ENCODE measurements at places on chromosomes 12 and 14.

DNA sequence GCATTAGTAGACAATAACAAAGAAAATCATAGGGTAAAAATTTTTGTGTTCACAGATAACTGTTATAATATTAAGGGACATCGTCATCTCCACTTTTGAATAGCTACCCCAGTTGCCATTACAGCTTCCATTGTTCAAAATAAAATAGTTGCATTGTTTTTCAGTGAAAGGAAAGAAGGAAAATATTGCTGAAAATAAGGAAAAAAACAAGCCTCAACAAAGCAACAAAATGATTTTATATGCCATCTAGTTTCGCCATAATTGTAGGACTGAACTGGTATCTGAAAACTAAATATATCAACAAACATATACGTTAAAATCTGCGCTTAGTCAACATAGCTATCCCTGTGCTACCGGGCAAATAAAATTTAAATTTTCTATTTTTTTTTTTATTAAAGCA, 3.3 kb downstream of the CDK17 start:
- DNase-seq = no peak

GRCh38 chr12:124756760-124757159, 106.9 kb downstream of the SCARB1 start:
- no peak for DNase-seq

GRCh38 chr12:101648195-101648594, 49.2 kb upstream of the CHPT1 start:
- no peak for DNase-seq

- no peak for DNase-seq
These were observed 3.9 kb downstream of the SLCO1A2 start for GRCh38 chr12:21330682-21331253.

GRCh38 chr14:35898217-35898775, 72.2 kb downstream of the BRMS1L start:
- no peak for DNase-seq

- DNase-seq = no peak
These were observed 1137.1 kb downstream of the FSCB start for GRCh38 chr14:43369710-43370564.

DNA sequence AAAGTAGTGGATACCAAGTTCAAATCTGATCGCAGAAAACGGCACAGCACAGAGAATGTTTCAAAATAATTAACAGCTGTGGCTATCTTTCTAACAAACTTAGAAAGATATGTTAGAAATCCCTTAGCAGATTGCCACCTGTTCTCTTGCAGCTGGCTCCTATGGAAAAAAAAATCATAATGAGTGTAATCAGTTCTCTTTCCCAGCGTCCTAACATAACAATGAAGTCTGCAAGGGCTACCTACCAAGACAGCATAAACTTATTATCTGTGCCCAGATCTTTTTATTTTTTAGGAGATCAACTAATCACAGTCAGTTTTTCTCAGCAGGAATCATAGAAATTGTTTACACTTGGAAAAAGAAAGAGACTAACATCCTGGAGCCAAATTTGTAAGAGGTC, 358.6 kb upstream of the FOXG1 start:
- no peak for DNase-seq

DNA sequence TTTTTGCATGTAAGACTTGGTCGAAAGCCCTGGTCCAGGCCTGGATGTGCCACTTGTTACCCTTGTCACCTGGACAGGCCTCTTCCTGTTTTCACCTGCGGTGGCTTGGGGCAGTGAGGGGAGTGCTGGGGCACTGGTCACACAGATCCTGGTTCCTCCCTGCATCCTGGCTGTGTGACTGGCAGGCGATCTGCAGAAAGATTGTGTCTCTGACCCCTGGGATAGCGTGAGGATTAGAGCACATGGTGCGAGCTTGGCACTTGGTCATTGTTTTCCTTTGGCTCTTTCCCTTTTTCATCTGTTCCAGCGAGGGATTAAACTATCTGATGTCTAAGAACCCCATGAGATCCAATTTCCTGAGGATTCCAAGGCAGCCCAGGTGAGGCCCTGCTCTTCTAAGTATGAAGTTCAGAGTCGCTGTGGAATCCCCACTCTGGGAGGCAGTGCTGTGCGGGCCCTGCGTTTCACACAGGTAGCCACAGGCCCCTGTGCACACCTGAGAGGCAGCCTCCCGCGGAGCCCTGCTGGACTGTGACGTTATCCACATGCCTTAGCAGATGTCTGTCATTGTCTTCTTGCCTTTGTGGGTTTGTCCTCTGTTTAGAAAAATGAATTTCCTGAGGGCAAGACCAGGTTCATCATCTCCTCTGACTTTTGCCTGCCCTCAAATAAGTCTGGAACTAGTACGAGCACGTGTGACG, 288.4 kb downstream of the CACNA1C start:
- no peak for DNase-seq

- DNase-seq = peak; percentile 73
These were observed 8.5 kb downstream of the KLHL33 start for GRCh38 chr14:20427231-20428009.

- peak; percentile 21 for DNase-seq
These were observed 80.5 kb downstream of the BCL11B start for GRCh38 chr14:99191395-99192027.

DNA sequence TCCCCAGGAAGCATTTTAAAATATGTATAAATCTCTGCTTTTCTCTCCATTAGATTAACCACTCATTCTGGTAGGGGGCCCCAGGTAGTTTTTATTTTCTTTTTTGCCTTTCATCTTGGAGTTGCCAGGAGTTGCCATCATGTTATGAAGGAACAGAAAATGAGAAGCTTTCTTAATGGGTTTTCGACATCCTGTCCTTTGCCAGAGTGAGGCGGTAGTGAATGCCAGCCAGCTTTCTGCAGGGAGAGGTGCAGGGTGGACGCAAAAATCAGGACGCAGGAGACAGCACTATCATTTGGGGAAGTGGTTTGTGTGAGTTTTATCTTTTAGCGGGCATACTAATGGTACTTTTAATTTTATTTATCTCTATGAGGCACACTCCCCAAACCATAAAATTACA, 1.7 kb downstream of the RASSF8 start:
- no peak for DNase-seq

DNA sequence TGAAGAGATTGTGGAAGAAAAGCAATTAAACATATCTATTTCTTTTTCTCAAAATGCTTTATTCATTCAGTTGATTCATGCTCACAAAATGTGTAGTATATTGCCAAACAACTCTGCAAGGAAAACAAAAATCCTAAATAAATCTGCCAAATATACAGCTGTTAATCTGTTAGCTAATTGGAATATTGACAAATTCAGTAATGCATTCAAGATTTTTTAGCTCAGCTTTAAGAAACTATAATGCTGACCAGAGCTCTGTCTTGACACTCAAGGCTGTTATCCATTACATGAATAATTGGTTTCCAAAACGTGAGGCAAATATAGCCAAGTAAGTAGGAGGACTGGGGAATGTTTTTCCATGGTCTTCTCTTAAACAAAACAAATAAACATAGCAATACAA, 146.8 kb downstream of the TMTC2 start:
- DNase-seq = no peak

GRCh38 chr12:62537551-62537950, 70.9 kb downstream of the MON2 start:
- DNase-seq = no peak

- DNase-seq = no peak
These were observed 1206.5 kb upstream of the FLRT2 start for GRCh38 chr14:84323450-84323849.

- DNase-seq = peak; percentile 56
These were observed 325 bp upstream of the CLIP1 start for GRCh38 chr12:122422730-122423257.

- no peak for DNase-seq
These were observed 4.2 kb downstream of the PLEKHG3 start for GRCh38 chr14:64708148-64709004.

GRCh38 chr14:101501341-101501740, 60.0 kb upstream of the DIO3 start:
- DNase-seq = no peak

DNA sequence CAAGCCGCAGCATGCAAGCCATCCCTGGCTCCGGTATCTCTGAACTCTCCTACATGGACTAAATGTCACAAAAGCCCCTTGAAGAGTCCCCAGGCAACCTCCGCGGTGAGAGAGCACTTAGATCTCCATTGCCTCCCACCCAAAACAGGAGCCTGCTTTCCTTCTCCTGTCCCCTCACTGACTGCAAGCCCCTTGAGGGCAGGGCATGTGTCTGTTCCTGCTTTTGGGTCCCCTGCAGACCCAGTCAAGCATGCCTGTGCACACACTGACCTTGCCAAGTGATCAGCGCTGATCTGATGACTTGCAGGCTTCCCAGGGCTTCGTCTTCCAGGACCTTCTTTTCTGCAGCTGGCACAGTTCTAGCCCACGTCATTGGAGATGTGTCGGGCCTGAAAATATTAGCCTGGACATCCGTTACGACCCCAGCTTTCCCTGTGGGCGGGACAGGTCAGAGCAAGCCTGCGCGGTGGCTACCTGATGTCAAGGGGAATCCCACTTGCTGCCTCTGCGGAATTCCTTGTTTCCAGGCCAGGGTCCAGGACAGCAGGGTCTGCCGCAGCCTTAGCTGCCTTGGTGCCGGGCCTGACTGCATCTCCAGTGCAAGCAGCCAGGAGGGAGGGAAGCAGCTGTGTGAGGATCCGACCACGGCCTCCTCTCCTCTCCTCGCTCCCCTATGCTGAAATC, 92.5 kb downstream of the FBXL14 start:
- DNase-seq = no peak

DNA sequence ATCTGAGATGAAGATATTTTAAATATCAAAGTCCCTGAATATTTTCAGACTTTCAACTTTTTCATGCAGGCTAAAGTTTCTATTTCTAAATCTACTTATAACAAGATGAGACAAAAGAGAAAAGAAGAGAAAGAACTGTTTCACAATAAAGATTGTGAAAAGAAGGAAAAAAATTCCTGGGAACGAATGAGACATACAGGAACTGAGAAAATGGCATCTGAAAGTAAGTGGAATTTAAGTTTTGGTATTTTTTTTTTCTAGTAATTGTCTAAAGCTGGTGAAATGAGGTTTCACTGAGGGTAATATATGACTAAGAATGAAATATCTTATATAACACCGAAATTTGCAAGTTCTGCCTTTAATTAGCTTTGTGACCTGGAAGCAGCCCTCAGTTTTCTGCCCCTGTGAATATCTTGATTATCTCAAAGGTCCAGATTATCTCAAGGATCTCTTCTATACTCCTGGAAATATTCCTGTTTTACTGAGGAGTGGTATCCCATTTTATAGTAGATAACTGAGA, 55.7 kb upstream of the PRPF39 start:
- DNase-seq = no peak

DNA sequence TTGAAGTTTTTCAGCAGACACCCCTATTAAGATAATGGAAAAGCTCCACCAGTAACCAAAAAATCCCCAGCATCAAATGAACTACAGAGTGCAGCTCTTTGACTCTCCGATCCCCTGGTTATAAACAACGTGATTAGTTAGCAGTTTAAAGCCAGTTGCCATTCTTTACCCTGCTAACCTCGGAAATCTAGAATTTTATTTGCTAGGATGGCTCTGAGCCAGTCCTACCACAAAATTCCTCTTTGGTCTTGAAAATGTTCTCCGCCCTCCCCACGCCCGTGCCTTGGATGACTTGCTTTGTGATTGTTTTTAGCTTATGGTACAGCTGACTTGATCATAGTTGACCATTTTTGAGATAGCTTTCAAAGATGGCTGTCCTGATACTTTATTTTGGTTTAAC, 1.2 kb downstream of the KLHDC2 start:
- DNase-seq = peak; percentile 54

DNA sequence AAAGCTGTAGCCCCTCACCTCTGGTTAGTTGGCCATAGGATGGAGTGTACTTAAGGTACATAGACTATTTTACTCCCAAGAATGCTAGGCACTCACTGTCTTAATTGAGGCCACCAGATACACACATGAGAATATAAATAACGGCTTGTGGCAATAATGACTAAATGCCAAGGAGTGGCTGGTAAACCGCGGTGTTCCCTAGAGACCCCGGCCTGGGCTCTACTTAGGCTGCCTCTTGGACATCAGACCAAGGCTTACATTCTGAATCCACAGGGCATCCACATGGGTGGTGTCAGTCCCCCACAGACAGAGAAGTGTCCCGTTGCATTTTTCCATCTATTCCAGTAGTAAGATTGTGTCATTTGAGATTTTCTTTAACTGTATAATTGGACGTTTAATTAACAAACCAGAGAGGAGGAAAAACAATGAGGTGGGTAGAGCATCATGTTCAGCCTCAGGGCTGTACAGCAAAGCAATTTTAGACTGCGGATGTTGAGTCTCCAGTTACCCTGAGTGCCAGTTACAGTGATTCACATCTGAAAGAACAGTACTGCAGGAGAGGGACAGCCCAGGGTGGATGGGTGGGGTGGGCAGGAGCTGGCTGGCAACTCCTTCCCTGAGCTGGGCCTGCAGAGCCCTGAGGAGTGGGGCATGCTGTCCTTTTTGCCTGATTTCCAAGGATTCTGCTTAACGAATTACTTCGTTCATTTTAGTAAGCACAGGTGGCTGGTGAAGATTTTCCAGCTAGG, 20.5 kb downstream of the CKB start:
- no peak for DNase-seq

- no peak for DNase-seq
These were observed 12.9 kb downstream of the ANKRD13A start for GRCh38 chr12:110012137-110012536.

DNA sequence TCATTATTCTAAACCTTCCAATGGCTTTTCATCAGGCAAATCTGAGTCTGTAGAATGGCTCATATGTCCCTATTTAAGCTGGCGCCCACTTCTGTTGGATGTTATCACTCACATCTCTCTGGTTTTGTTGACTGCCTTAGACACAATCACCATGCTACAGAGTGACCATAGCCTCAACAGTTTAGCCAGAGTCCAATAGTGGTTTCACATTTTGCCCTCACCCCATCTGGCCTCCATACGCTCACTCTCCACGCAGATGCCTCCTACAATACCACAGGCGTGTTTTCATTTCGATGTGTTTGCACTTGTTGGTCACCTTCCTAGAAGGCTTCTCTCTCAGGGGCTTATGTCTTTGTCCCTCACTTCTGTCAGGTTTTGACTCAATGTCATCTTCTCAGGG, 3.4 kb downstream of the KLRB1 start:
- no peak for DNase-seq

- no peak for DNase-seq
These were observed 89.5 kb downstream of the GCH1 start for GRCh38 chr14:54813081-54813480.

DNA sequence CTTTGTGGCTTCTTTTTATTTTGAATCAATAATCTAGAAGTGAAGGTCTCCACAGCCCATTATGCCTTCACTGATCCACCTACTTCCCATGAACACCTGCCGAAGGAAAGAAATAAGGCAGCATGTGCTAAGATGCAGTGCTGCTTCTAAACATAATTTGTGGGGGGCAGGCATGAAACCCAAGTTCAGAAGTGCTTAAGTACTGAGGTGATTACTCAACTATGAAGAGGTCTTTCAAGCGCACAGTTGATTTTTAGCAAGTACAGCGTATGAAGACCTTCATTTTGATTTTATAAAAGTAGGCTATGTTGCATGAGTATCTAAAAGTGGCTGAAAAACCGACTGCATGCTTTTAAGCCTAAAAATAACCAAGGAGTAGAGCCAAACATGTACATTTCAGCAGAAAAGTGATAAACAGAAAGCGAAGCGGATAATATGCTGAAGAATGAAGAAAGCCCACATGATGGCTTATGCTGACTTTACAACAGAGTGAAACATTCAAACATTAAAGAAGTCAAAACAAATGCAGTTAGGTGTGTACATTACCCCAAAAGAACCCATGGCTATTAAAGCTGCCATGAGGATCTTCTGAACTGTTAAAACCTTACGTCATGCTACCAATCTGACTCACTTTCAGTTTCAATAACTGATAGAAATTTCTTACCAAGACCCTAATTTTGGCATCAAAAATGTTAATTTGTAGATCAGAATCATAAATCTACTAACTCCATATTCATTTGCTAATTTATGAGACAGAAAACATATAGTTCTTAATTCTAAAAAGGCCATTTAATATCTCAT, 29.3 kb downstream of the KICS2 start:
- no peak for DNase-seq
